T-helper 2 cell (primary cell): ENCODE measurements at places on chromosomes 16 and 17.

GRCh38 chr17:81939881-81940385, 2.8 kb upstream of the PYCR1 start:
- no peak for DNase-seq

GRCh38 chr16:66677179-66677578, 19.4 kb downstream of the CMTM4 start:
- no peak for DNase-seq

DNA sequence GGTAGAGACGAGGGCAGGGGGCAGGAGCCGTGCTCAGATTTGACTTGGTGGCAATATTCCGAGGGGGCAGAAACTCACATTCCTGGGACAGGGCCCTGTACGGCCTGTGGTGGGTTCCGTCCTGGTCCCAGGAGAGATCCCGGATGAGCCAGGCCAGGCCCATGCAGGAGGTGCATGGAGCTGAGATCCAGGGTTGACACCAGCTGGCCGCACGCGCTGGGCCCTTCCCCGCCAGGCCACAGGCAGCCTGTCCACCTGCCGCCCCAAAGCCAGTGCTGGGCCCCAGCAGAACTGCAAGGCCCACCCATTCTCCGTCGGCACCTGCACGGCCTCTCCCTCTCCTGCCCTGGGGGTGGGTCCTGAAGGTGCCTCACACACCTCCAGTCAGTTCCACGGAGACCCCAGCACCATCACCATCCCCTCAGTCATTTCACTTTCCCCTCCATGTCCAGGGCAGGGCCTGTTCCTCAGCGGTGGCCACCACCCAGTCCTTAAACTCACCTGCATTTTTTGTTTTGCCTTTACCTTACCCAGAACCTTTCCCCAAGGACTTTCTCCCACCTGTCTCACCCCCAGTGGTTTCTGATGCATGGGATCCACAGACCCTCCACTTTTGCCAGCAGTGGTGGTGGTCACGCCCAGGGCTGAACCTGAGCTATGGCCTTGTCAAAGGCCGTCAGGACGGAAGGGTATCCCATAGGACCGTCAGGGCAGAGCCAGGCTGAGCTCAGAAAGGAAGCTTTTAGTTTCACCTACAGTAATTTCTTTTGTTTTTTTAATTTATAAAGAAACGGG, 25.1 kb upstream of the CDH15 start:
- DNase-seq: no peak

DNA sequence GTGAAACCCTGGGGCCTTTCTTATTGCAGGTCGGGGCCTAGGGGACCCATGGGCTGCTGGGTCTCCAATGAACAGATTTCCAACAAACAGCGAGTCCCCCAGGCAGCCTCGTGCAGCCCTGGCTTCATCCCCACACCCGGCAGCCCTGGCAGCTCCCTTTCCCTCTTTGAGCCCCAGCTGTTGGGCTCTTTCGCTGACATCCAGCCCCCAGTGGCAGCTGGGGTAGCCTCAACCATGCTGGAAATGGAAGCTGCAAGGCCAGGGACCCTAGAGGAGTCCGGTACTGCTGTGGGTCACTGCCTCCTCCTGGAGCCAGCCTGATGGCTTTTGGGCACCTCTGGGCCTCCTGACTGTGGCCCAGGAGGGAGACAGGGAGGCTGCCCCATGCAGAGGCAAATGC, 5.9 kb downstream of the RPUSD1 start:
- no peak for DNase-seq

GRCh38 chr17:74117999-74118421, 85.5 kb upstream of the RPL38 start:
- no peak for DNase-seq

GRCh38 chr17:43309505-43310332, 75.9 kb upstream of the RNU2-1 start:
- DNase-seq: no peak
